ENCODE measurements at places on chromosomes 6 and 20.

- DNase-seq: no peak
These were observed 482.9 kb downstream of the GRIK2 start for GRCh38 chr6:101876431-101876830.

GRCh38 chr20:38216201-38216600, 44.3 kb downstream of the KIAA1755 start:
- DNase-seq: no peak

DNA sequence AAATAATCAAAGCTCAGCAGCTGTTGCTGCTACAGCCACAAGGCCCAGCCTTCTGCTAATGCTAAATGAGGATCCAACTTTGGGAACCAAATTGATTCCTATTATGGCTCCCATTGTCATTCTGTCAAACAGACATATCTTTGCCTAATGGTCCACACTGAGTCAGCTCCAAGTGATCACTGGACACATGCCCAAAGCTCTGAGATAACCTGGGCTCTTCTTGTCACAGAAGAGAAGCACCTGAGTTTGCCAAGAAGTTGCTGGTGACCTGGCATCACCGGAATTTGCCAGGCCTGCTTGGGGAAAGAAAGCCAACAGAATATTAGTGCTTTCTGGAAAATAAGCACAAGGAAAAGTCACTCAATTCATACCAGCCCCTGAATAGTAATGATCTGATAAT, 5.8 kb downstream of the TNFRSF21 start:
- no peak for DNase-seq

DNA sequence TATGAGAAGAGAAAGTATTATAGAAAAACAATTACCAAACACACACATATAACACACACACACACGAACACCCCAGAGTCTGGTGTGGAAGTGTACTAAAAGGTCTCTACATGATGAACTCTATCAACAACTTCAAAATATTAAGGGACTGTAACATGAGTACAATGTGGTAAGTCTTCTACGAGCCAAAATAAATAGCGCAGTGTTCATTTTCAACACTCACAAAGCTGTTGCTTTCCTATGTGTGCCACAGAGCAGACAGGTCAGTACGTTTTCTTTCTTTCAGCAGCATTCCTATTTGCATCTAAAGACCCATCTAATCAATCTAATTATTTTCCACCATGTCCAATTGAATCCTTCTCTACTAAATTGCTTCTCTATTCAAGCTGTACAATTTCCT, 12.1 kb upstream of the CNKSR3 start:
- no peak for DNase-seq

GRCh38 chr6:108841377-108841855, 6.8 kb upstream of the ARMC2 start:
- DNase-seq: no peak

- no peak for DNase-seq
These were observed 4.0 kb upstream of the GJB7 start for GRCh38 chr6:87333033-87333432.

DNA sequence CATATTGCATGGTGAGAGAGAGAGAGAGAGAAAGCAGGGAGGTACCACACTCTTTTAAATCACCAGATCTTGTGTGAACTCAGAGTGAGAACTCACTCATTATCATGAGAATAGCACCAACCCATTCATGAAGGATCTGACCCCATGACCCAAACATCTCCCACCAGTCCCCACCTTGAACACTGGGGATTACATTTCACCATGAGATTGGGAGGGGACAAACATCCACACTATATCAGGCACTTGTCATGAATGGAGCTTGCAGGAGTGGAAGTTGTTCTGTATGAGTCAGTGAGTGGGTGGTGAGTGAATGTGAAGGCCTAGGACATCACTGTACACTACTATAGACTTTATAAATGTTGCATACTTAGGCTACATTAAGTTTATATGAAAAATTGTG, 47.7 kb upstream of the RNF182 start:
- no peak for DNase-seq

DNA sequence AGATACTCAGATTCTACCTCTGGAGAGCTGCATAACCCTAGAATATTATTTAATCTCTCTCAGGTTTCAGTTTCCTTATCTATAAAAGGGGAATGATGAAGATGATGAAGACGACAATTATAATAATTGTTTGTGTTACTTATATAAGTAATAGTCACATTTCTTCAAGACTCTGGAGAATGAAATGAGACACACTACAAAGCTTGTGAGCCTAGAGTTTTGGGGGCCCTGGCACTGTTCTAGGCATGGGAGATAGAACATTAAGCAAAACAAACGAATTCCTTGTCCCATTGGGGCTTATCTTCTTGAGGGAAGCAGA, 5.4 kb upstream of the ZNF217 start:
- DNase-seq: no peak

- no peak for DNase-seq
These were observed 96.9 kb upstream of the BTBD3 start for GRCh38 chr20:11820838-11821237.

DNA sequence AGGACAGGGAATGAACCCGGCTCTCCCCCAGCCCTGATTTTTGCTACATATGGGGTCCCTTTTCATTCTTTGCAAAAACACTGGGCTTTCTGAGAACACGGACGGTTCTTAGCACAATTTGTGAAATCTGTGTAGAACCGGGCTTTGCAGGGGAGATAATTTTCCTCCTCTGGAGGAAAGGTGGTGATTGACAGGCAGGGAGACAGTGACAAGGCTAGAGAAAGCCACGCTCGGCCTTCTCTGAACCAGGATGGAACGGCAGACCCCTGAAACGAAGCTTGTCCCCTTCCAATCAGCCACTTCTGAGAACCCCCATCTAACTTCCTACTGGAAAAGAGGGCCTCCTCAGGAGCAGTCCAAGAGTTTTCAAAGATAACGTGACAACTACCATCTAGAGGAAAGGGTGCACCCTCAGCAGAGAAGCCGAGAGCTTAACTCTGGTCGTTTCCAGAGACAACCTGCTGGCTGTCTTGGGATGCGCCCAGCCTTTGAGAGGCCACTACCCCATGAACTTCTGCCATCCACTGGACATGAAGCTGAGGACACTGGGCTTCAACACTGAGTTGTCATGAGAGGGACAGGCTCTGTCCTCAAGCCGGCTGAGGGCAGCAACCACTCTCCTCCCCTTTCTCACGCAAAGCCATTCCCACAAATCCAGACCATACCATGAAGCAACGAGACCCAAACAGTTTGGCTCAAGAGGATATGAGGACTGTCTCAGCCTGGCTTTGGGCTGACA, 28.8 kb upstream of the ZBP1 start:
- DNase-seq: no peak

DNA sequence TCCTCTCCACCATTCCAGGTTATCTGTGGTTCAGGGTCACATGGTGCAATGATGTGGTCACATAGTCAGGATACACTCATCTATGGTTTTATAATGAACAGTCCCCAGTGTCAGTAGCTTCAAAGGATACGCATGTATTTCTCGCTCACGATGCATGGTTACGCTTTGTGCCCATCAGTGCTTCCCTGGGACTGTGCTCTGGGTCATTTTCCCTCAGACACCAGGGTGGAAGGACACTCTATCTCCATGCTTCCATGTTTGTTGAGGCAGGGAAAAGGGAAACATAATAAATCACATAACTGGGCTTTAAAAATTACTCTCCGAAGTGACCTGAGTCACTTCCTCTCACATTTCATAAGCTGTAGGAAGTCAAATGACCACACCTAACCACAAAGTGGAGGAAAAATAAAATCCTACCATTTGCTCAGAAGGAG, 394.8 kb upstream of the NOX3 start:
- no peak for DNase-seq

DNA sequence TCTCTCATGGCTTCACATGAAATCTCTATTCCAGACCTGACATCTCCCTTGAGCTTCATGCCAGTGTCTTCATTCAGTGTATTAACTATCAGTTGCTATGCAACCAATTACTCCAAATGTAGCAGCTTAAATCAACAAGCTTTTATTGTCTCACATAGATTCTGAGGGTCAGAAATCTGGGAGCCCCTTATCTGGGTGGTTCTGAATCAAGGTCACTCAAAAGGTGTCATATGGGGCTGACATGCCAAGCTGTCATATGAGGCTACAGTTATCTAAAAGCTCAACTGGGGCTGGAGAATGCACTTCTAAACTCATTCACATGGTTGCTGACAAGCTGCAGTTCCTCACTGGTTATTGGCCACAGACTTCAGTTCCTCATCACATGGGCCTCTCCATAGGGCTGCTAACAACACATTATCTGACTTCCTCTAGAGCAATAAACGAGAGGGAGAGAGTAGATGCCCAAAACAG, 7.3 kb upstream of the CGA start:
- no peak for DNase-seq

- DNase-seq: no peak
These were observed 80.8 kb upstream of the PHACTR1 start for GRCh38 chr6:12635813-12636212.

- no peak for DNase-seq
These were observed 622 bp downstream of the APCDD1L start for GRCh38 chr20:58514321-58515232.

DNA sequence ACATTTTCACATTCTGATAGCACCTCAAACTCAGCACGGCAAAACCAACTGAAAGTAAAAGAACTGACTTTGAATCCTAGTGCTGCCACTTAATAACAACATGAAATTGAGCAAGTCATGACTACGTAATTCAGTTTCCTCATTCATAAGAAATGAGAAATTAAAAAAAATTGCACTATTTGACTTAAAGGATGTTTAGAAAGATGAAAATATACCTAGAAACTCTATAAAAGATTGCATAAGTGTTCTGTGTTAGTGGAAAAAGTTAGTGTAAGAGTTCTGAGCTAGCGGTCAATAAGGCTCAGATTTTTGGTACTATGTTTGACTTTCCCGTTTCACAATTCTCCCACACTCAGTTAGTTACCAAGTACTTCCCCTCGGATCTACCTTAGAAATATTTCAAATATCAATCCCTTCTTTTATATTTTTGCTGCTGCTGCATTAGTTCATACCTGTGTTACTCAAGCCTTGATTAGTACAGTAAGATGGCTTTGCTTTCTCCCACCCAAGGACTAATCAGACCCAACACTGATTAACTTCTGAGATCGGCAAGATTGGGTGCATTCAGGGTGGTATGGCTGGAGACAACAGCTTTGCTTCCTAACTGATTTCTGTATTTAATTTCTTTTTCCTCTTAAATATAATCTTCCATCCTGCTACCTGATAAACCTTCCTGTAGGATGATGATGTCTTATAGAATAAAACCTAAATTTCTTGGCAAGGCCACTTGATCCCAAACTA, 25.9 kb downstream of the ECHDC1 start:
- DNase-seq: no peak

- no peak for DNase-seq
These were observed 175.6 kb upstream of the PDE7B start for GRCh38 chr6:135675862-135676261.

DNA sequence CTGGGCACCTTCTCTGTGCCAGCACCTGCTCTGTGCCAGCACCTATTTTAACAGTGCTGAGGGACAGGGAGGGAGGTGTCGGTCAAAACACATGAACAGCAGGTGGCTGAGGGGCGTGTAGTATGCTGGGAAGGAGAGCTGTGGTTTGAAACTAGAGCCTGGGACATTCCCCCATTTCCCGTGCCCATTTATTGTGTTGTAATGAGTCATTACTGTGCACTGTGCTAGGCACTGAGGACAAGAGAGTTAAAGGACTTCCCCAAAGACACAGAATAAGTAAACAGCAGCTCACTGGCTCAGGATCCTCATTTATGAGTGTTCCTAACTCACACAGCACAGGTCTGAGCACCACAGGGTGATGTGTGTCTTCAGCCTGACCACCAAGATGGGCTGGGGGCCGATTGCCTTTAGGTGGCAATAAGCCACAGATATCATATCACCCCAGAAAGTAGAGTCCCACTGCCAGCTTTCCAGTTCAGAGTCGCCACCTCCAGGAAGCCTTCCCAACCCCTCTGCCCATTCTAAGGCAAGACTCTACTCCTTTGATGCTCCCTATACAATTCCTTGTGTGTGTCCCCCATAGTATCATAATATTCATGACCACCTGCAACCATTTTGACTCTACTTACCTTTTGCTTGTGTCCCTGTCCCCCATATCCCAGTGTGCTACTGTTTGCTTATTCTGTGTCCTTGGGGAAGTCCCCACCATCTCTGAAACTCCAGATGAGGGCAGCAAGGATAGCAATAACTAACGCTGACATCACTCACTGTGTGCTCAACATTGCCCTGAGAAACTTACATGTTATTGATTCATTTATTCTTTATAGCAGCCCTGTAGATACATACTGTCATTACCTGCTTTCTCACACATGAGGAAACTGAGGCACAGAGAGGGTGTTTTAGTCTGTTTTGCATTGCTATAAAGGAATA, 87.3 kb downstream of the TOX2 start:
- DNase-seq: peak; percentile 18

- no peak for DNase-seq
These were observed 30.0 kb upstream of the FABP7 start for GRCh38 chr6:122749451-122750050.

DNA sequence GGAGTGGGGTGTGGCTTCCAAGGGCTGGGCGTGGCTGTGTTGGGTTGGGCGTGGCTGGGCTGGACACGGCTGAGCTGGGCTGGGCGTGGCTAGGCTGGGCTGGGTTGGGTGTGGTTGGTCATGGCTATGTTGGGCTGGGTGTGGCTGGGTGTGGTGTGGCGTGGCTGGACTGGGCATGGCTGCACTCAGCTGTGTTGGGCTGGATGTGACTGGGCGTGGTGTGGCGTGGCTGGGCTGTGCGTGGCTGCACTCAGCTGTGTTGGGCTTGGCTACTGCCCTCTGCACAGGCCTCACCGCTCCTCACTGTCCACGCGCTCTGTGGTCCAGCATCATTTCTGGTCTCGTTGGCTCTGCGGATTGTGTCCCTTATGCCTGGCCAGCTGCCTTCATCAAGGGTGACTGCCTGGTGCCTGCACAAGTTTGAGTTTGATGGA, 43.5 kb upstream of the SLCO4A1 start:
- no peak for DNase-seq

DNA sequence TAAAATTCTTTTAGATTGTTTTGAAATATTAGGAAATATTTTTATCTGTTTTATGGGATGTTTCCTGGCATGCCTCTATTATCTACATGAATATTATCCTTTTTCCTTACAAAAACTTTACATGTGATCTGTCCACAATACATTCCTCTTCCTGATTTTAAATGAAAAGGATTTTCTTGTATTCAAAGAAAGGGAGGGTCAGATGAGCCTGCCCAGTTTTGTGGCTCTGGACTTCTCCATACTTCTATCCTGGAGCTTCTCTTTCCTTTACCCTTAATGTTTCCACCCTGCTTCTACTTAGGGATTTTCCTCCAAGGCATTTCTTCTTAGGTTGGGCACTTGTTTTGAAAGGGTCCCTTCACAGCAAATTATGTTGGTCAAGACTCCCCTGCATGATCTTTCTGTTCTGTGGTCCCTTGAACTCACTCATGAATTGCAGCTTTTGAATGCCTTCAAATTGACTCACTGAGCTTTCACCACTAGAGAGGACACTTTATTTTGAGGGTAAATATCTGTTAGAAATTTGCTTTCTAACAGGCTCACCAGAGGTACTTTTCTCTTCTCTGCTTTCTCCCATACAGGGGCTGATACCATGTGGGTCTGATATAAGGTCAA, 104.9 kb downstream of the CENPW start:
- DNase-seq: no peak

DNA sequence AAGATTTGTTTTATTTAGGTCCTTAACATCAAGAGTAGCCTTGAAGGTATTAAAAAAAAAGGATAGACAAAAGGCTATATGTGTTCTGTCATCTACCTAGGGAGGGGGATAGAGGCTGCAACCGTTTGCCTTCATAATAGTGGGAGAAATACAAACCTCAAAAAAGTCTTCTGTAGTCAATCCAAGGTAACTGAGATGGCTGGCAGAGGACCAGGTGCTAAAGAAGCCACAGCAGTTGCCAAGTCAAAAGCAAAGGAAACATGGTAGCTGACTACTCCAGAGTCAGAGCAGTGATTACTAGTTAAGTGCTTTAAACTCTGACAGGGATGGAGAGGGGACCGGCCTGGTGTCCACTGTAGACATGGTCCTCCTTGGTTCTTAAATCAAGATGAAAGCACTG, 249.4 kb downstream of the PTPRK start:
- no peak for DNase-seq

Data from GM18507 (cell line).